ENCODE measurements at places on chromosomes 3 and 15.

DNA sequence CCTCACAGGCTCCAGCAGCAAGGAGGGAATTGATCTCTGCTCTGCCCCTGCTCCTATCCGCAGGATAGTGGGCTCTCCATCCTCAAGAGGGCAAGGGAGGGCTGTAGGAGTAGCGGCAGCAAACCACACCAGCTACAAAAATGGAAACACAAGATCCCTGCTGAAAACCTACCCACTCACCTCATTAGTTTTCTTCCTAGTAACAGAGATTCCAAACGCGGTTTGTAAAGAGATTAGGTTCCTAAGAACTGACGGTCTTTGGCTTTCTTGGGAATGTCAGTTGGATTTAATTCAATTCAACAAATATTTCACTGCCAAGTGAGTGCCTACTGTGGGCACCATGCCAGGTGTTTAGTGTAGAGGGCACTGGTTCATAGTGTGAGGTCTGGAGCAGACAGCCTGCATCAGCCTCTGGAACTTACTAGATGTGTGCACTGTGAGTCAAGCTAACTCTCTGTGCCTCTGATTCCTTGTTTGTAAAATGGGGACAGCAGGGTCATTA lies 84.7 kb downstream of the MRPL46 start:
- DNase-seq: peak; percentile 60

DNA sequence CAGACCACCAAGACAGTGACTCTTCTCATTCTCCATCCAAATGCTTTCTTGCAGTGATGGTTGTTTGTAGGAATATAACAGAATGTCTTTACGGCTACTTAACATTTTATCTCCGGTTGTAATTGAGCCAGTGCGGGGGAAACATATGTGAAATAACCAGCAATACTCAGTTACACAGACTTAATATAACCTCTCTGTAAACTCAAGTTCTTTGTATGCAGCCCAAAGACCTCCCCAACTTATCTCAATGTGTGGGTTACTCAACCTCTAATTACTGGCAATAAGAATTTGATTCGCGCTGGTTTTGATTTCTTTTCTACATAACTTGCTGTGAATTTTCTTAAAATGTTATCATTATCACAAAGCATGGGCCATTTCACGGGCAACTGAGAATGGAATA lies 250.6 kb downstream of the TAFA4 start:
- DNase-seq: no peak

DNA sequence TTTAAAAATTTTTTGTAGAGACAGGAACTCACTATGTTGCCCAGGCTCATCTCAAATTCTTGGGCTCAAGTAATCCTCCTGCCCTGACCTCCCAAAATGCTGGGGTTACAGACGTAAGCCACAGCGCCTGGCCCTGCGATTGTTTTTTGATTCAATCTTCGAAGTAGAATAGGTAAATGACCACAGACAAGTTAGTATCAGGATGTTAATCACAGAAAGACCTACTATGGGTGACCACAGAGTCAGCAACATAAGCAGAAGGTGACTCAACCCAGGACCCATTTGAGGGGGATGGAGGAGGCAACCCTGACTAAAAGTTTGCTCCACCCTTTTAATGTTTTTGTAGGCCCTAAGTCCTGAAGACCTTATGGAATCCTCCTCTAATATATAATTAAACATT lies 10.0 kb upstream of the USP3 start:
- DNase-seq: no peak

- DNase-seq: no peak
Measured at GRCh38 chr15:81830520-81830919, 215.3 kb downstream of the MEX3B start.

Measured in astrocyte (in vitro differentiated cells and primary cell).